ENCODE measurements at places on chromosomes 1 and 21. TPM values are rescaled to one million over a fixed set of nuclear protein-coding genes. Genes with fewer than 3 reads are reported as not detected.

The LIN28A gene
- not detected for total RNA-seq

The PDC gene
- not detected for total RNA-seq

The TBX19 gene
- 2.3 TPM for total RNA-seq

The CD101 gene
- total RNA-seq, result 0.97 TPM

The LGR6 gene
- total RNA-seq, result not detected

The ANXA9 gene
- total RNA-seq, result not detected

The SPTA1 gene
- 0.48 TPM for total RNA-seq

The TMCO1 gene
- 86.0 TPM for total RNA-seq

The DMRTA2 gene
- not detected for total RNA-seq

The HMCN1 gene
- 10.3 TPM for total RNA-seq

The PRRX1 gene
- not detected for total RNA-seq

The NR1I3 gene
- not detected for total RNA-seq

The B3GALT5 gene
- not detected for total RNA-seq

The CD160 gene
- not detected for total RNA-seq

The TRPM2 gene
- not detected for total RNA-seq

The CLCA1 gene
- total RNA-seq, result not detected

All from endothelial cell of umbilical vein (primary cell).